ENCODE measurements at places on chromosomes 12 and 14. TPM values are rescaled to one million over a fixed set of nuclear protein-coding genes. Genes with fewer than 3 reads are reported as not detected.

CLEC1B gene
- 29.8 TPM for total RNA-seq

ASCL1 gene
- total RNA-seq, result not detected

- no peaks in the 10 kb centered on the region for H3K27me3 ChIP-seq
- no peak overlapping the region for H3K27ac ChIP-seq
- no peaks in the 10 kb centered on the region for H3K36me3 ChIP-seq
- no peak overlapping the region for H3K4me3 ChIP-seq
- no peak for DNase-seq
- no peaks in the 10 kb centered on the region for H3K4me1 ChIP-seq
Observed at GRCh38 chr12:130555628-130556485, 160.2 kb downstream of the RIMBP2 start.

- H3K27me3 ChIP-seq, result no peaks in the 10 kb centered on the region
- no peak for DNase-seq
- no peaks in the 10 kb centered on the region for H3K36me3 ChIP-seq
Observed at GRCh38 chr12:106333756-106334155, 23.8 kb upstream of the POLR3B start.

DNA sequence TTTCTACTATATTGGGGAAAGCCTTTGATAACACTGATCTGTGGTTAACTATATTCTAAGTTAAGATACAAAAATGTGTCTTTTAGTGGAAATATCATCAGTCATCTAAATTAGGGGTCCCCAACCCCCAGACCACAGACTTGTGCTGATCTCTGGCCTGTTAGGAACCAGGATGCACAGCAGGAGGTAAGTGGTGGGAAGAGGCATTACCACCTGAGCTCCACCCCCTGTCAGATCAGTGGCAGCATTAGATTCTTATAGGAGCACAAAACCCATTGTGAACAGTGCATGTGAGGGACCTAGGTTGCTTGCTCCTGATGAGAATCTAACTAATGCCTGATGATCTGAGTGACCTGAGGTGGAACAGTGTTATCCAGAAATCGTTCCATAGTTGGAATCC lies 28.3 kb upstream of the LIN7A start:
- H3K4me1 ChIP-seq, result no peaks in the 10 kb centered on the region
- DNase-seq, result no peak

GRCh38 chr12:104384141-104384880 lies 72.4 kb upstream of the CHST11 start:
- no peaks in the 10 kb centered on the region for H3K36me3 ChIP-seq
- no peak overlapping the region for H3K27ac ChIP-seq
- peaks cover 5% of the 10 kb centered on the region for H3K4me1 ChIP-seq
- no peak for DNase-seq

DNA sequence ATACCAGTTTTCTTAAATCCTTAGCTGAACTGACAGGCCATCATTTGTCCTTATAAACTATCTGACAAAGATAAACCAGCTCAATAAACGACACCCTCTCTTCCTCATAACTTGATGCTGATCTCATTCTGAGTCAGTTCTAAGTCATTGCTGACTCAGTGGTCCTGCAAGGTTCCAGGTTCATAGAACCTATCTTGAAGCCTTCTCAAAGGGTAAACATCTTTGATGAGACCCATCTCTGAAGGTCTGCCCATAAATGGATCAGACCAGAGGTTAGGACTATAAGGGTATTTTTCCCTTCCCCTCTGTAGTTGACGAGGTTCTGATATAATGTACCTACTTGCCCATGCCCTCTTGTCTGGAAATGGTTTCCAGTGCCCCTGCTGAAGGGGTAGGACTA lies 11.9 kb downstream of the NAA25 start:
- no peaks in the 10 kb centered on the region for H3K4me1 ChIP-seq
- H3K27ac ChIP-seq, result no peak overlapping the region
- no peak overlapping the region for H3K4me3 ChIP-seq
- no peak for DNase-seq
- H3K36me3 ChIP-seq, result peaks cover 6% of the 10 kb centered on the region

DNA sequence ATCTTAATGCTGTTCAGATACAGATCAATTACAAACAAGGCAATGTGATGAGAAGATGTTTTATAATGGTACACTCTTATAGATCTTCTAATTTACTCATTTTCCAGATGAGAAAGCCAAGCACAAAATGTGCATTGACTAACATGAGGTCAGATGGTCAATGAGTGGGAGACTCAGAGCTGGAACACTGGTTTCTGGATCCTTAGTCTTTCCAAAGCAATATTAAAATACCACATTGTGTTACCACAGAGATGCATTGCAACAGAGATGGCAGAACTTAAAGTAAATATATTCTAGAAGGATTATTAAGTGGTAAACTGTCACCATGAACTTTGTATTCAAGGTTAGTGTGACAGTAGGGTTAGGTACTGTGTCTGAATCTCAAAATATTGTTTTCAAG lies 113.6 kb downstream of the SLC15A5 start:
- DNase-seq, result no peak
- no peak overlapping the region for H3K27ac ChIP-seq
- H3K4me3 ChIP-seq, result no peak overlapping the region
- peaks cover 19% of the 10 kb centered on the region for H3K4me1 ChIP-seq
- H3K36me3 ChIP-seq, result no peaks in the 10 kb centered on the region

- DNase-seq, result no peak
- H3K4me3 ChIP-seq, result no peak overlapping the region
- H3K27ac ChIP-seq, result no peak overlapping the region
Observed at GRCh38 chr14:51093371-51094281, 1.3 kb downstream of the TRIM9 start.

DNA sequence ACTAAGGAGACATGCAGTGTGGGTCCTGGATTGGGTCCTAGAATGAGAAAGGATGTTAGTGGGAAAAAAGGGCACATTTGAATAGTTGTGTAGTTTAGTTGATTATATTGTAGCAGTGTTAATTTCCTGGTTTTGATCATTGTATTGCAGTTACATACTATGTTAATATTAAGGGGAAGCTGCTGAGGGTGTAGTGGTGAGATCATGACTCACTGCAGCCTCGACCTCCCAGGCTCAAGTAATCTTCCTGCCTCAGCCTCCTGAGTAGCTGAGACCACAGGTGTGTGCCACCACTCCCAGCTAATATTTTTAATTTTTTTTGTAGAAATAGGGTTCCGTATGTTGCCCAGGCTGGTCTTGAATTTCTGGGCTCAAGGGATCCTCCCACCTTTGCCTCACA lies 21.7 kb downstream of the BORCS5 start:
- no peak overlapping the region for H3K4me3 ChIP-seq
- DNase-seq, result no peak
- no peaks in the 10 kb centered on the region for H3K36me3 ChIP-seq
- no peak overlapping the region for H3K27ac ChIP-seq
- H3K27me3 ChIP-seq, result no peaks in the 10 kb centered on the region

- no peak overlapping the region for H3K4me3 ChIP-seq
- no peak overlapping the region for H3K27ac ChIP-seq
- no peaks in the 10 kb centered on the region for H3K36me3 ChIP-seq
- H3K4me1 ChIP-seq, result no peaks in the 10 kb centered on the region
- H3K27me3 ChIP-seq, result no peaks in the 10 kb centered on the region
- DNase-seq, result no peak
Observed at GRCh38 chr14:39467889-39468524, 35.8 kb upstream of the FBXO33 start.

TSPAN19 gene
- not detected for total RNA-seq

GRCh38 chr14:78637489-78637888 lies 467.3 kb downstream of the NRXN3 start:
- H3K4me3 ChIP-seq, result no peak overlapping the region
- H3K27ac ChIP-seq, result no peak overlapping the region
- no peaks in the 10 kb centered on the region for H3K4me1 ChIP-seq
- DNase-seq, result no peak

DNA sequence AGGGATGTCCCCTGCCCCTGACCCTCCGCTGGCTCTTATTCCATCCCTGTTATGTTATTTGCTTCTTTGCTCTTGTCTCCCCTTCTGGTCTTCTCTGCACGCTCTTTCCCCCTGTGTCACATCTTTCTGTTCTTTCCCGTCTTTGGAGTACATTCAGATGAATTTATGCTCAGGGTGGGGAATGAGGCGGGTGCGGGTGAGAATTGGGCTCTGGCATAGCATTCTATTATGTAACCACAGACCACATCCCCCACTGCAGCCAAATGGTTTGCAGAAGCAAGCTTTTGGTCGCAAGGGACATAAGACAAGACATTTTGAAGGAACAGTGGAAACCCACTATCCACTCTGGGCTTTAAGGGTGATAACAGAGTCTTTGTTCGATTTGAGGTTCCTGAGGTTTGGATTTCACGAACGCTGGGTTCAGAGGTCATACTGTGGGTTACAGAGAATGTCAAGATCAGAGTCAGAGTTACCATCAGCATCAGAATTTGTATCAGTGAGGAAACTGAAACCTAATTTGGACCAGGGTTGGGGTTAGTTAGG lies 3.8 kb downstream of the ENDOU start:
- no peak for DNase-seq
- H3K36me3 ChIP-seq, result peaks cover 2% of the 10 kb centered on the region
- no peaks in the 10 kb centered on the region for H3K4me1 ChIP-seq
- no peak overlapping the region for H3K27ac ChIP-seq
- no peak overlapping the region for H3K4me3 ChIP-seq
